ENCODE measurements at places on chromosomes 6 and 20.

DNA sequence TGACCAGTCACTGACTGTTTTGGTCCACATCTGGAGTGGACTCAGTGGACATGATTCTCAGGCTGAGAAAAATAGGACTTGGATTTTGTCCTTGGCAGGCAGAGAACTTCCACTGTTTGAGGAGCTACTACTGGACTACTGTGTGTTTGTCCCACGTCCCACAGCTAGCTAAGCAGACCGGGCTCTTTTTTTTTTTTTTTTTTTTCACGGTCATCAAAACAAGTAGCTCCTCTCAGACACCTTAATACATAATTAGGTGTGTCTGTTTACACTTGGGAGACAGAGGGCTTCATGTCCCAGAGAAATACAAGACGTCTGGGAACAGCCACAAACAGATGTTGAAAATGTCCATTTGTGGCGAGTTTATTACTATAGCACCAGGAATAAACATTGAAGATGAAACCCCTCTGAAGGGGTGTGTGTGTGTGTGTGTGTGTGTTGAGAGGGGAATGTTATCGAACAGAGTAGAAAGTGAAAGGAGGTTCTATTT is 155.0 kb upstream of the SUPT3H start:
- DNase-seq: no peak

DNA sequence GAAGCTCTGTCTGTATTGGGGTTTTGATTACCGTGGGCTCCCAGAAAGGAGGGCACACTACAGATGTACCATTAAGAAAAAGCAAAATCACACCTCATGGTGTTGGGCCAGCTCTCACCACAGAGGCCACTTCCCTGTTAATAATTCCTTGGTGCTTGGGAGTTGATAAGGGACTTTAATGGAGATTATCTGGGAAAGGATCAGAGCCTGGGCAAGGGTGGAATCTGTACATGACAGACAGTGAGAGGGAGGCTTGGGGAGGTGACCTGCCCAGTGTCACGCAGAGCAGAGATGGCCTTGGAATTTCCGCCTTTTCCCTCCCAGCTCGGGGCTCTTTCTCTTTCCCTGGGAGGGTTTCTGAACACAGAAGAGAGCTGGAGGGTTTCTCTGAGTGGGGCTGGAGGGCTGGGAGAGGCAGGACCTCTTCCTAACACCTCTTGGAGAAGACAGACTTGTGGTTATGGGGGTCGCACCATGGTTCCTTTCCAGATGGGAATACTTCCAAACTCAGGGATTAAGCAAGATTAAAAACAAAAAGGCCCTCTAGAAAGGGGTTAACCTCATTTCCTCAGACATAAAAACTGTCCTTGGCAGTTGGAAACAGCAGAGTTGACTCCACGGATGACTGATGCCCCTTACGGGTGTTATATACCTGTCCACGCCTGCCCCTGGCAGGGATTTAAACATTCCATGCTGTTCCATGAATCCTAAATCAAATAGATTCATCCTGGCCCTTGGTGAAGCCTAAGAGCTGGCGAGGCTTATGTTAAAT is 16.8 kb upstream of the KCNK16 start:
- no peak for DNase-seq

DNA sequence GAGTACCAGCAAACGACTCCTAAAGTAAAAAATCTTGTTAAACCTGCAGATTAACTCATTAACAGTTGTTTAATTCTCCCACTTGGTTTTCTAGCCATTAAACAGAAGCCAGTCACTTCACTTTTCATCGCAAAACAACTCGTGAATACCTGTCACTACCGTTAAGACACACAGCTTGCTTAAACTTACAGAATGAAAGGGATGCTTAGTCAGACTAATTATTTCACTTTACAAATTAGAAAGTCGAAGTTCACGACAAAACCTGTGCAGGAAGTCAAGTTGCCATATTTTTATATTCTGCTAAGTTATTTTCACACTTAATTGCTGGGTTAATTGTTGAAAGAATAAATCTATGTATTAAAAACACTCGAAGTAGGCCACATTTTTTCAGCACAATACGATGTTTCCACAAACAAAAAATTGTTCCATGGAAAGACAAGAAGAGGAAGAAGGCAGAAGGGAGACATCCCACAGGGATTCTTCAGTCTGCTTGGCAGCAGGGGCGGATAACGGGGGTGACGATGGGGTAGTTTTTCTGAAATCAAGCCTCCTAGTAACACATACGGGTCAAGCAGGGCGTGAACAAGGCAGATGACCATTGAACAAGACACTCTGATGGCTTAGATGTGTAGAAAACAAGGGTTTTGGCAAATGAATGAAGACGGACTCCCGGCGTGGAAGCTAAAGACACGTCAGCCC is 933 bp downstream of the SSR1 start:
- DNase-seq: no peak

DNA sequence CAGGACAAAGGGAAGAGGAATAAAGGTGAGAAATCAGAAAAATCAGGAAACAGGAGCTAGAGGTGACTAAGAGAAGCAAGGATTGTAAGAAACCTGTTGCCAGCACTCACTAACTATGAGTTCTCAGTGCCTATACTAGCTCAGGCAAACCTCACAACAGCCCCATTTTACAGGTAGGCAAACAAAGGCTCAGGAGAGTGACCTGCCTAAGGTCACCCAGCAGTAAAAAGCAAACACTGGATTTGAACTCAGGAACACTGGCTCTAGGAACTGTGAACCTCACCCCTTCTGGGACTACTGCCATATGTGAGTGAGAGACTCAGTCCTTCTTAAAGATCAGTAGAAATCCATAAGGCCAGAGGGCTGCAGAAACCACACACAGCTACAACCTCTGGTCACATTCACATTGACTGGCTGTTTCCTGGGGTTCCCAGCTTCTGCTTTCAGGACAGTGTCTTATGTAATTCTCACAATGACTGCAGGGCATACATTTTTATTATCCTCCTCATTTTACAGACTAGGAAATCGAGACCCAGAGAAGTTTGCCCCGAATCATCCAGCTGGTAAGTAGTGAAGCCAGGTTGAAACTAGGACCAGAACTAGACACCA is 80.7 kb upstream of the MAFB start:
- no peak for DNase-seq

- DNase-seq: no peak
Observed at GRCh38 chr6:4969609-4970285, 34.1 kb downstream of the RPP40 start.

DNA sequence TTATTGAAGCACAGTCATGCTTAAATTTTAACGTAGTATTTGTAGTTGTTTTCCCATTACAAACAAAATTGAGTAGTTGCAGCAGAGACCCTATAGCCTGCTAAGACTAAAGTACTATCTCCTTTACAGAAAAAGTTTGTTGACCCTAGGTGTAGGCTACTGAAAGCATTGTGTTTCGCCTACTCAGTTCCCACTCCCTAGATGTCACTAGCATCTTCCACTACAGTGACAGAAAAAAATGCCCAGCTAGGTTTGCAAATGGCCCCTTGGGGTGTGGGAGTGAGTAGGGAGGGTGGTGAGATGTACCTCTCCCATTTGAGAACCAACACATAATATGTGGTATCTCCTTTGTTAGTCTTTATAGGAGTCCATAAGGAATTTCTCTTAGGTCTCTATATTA is 34.5 kb downstream of the UBR2 start:
- DNase-seq: no peak

GRCh38 chr20:58682656-58683531 is 9.7 kb upstream of the NPEPL1 start:
- DNase-seq: no peak

DNA sequence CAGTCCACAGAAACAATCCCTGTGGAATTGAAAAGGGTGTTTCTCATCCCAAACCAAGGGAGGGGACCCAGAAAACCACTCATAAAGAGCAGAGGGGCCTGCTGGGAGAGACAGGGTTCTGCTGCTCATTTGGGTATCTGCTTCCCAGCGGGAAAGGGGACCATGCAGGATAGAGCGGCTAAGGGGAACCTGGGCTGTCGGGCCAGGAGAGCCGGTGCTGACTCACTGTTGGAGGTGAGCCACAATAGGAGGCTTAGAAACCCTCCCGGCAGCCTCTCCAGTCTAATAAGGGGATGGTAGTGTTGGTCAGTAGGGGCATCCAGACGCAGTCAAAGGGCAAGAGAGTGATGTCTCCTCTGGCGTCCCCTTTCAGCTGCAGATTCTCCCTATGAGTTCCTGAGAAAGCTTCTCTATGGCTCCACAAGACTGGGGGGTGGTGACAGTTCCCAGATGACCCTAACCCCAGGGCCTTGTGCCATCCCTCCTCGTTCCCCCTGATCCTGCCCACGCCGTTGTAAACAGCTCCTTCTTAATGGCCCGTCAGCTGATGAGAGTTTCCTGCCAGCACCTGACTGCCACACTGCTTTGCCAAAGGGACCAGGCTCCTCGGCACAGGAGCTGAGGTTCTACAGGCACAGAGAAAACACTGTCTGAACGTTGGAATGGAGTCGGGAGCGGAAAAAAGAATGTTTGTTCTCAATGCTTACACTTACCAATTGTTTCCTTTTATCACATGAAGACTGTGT is 646.1 kb upstream of the DEFB115 start:
- DNase-seq: no peak

DNA sequence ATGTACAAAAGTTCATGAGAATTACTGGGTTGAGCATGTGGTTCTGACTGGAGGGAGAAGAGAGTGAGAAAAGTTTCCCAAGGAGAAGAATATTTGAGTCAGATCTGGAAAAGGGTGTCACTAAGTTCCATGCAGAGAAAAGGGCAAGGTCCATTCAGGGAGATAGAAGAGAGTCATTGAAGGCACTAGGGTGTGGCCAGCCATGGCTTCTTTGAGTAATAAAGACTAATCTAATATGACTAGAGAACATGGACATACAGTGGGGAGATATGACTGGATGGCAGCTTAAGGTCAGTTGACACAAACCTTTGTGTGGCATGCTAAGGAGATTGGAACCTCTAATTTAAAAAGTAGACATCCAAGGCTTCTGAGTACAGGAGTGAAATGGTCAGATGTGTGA is 10.7 kb upstream of the SLC17A4 start:
- no peak for DNase-seq

- DNase-seq: no peak
Observed at GRCh38 chr6:81237226-81237625, 515.3 kb downstream of the TENT5A start.
